ENCODE measurements at places on chromosomes 1 and 21.

GRCh38 chr1:27099135-27099586, 55.8 kb downstream of the SLC9A1 start:
- DNase-seq, result no peak

- DNase-seq, result no peak
Observed at GRCh38 chr21:42358937-42359336, 7.4 kb downstream of the TFF1 start.

DNA sequence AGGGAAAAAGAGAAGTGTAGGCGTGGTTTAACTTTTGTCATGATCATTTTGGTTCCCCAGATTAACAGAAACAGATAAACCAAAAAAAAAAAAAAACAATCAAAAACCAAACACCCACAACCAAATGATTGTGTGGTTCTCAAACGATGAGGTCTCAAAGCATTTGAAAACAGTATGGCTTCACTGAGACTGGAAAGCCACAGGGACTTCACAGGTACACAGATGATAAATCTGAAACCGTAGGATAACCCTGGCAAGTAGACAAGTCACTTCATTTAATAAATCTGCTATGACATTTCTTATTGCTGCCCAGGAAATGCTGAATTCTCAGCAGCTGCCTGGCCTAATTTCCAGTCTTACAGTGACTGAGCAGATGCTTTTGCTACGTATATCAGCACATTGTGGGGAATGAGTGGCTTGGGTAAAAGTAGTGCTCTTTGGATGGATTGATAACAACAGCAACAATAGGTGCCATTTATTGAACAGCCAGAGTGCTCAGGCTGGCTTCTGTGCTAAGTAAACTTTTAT, 6.1 kb downstream of the ST6GALNAC3 start:
- no peak for DNase-seq

- DNase-seq, result no peak
Observed at GRCh38 chr1:168607872-168608428, 31.5 kb downstream of the XCL1 start.

GRCh38 chr1:218874801-218875400, 298.8 kb upstream of the LYPLAL1 start:
- no peak for DNase-seq

- no peak for DNase-seq
Observed at GRCh38 chr1:204945565-204945977, 74.9 kb downstream of the NFASC start.

DNA sequence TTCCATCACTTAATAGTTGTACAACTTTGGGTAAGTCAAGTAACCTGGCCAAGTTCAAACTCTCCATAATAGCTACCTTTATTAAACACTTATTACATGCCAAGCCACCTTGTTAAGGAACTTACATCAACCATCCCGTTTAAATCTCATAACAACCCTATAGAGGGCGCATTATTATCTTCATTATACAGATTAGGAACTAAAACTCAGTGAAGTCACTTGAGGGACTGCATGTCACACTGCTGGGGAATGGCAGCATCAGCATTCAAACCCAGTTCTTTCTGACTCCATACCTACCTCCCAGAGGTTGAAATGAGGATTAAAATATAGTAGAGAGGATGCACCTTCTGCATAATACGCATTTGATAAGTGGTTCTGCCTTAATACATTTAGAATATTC, 47.1 kb upstream of the PLA2G2C start:
- peak; percentile 18 for DNase-seq

GRCh38 chr1:57655161-57655560, 231.3 kb upstream of the DAB1 start:
- DNase-seq, result no peak

GRCh38 chr1:177849579-177850290, 120.1 kb downstream of the SEC16B start:
- DNase-seq, result no peak

DNA sequence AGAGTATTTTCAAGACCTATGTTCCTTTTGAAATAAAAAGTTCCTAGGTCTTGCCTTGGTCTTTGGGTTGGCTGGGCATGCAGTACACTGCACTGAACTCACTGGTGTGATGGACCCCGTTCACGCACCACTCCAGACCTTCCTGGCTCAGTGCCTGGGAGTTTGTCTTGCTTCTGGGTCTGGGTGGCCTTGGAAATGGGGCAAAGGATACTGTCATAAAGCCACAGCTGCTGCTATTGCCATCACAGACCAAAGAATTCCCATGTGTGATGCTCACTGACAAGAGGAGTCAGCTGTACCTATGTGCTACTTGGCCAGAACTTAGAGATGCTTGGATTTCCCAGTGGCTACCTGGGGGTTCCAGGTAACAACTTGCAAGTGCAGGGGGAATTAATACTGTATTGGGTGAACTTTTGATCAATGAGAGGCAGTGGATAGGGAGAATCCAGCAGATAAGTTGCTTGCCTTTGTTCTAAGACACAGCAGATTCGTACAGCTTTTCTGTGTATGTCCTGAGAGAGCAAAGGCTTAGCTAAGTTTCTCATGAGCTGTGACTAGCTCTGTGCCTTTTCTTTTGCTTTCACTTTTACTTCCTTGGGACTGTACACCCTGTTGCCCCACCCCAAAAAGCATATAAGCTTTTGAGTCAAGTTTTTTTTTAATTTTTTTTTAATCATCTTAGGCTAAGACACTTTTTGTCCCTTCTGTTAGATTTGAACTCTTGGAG, 115.3 kb downstream of the RUNX1 start:
- DNase-seq, result no peak

DNA sequence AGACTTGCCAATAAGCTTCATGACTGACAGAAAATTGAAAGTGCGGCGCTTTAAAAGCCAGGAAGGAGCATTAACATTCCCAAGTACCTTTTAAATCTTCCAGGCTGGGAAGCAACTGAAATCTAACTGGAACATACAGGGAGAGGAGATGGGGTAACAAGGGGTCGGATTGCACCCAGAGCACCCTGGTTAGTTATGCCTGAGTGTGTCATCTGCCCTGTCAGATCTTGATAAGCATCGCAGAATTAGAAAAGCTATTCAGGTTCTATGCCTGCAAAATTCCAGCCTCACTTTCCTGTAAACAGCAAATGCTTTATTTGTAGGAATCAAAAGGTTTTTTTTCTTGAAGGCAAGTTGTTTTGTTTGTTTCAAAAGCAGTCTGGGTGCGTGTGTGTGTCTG, 58.5 kb downstream of the SERBP1 start:
- DNase-seq, result no peak

DNA sequence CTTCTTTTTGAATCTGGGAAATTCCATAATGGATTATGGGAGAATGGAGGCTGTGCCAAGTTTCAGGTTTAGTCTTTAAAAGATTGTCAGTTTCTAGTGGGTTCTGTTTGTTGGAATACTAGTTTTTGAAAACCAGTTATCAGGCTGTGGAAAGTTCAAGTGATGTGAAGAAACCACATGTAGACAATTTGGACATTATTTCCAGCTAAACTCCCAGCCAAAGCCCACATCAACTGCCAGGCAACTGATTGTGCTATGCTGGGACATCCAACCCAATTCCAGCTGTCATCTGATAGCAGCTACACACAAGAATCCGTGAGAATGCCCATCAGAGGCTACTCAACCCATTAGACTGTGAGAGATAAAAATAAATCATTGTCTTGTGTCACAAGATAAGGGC, 546.1 kb upstream of the ADAMTS5 start:
- DNase-seq, result no peak

GRCh38 chr1:20499105-20499504, 8.8 kb downstream of the MUL1 start:
- no peak for DNase-seq

GRCh38 chr1:155051342-155051776, 243 bp downstream of the ADAM15 start:
- DNase-seq, result no peak

DNA sequence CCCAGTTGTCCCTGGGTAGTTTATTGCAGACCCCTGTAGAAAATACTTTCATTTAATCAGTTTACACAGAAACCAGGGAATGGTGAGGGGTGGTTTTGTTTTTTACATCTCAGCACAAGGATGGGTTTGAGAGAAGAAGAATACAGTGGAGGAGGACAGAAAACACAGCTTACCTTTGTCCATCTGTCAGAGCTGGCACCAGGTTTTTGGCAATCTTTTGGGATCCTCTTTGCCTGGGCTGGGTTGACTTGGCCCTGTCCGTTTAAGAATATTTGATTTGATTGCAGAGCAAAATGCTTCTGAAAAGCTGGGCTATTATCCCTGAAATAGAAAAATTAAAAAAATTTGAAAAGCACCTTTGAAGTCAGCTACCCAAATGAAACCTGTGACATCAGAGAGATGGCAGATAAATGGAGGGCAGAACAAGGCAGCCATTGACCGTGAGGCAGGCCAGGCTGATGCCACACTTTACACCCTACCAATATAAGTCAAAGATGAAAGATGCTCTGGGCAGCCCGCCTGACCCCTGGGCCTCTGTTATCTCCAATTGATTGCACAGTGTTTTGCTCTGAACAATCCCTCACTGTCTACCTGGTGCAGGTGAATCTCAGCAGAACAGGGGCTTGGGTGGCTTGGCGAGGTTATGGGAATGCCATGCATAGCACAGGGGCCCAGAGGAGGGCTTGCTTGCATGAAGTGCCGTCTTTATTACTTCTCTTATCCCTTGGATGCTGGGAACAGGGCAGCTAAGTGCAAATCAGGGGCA, 218.8 kb downstream of the LMX1A start:
- DNase-seq, result no peak

GRCh38 chr1:169682071-169682470, 29.3 kb downstream of the SELL start:
- no peak for DNase-seq

DNA sequence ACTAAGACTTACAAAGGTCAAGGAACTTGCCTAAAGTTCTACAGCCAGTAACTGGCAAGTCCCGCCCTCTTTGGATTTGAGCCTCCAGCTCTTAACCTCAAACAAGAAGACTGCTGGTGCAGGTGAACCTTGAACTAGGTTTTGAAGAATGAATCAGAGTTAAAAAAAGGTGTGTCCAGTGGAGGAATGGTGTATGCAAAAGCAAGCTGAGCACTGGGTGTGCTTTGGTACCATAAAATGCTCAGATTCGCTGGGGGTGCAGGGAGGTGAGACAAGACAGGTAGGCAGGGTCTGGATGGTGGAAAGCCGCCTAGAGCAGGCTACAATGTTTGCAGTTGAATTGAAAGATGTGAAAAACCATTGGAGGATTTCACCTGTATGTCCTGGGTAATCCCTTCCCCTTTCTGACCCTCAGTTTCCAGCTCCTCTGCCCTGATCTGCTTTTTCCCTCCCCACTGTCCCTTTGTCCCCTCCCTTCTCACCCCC, 39.8 kb downstream of the FOXD2 start:
- DNase-seq, result no peak

GRCh38 chr1:226349801-226350518, 41.0 kb upstream of the LIN9 start:
- no peak for DNase-seq

GRCh38 chr1:113442131-113442530, 51.8 kb downstream of the MAGI3 start:
- DNase-seq, result no peak

GRCh38 chr1:83905315-83905907, 93.5 kb downstream of the TTLL7 start:
- peak; percentile 32 for DNase-seq

GRCh38 chr1:205226868-205227583, 720 bp upstream of the TMCC2 start:
- DNase-seq, result peak; percentile 38

DNA sequence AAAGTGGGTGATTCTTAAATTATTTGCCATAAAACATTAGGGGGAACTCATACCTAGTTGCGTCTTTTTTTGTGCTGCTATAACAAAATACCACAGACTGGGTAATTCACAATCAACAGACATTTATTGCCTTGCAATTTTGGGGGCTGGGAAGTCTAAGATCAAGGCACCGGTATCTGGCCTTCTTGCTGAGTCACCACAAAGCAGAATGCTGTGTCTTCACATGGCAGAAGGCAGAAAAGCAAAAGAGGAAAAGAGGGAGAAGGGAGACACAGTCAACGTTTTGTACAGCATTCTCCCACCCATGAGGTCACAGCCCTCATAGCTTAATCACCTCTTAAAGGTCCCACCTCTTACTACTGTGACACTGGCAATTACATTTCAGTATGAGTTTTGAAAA, 291.0 kb downstream of the CHRM3 start:
- DNase-seq, result peak; percentile 24

DNA sequence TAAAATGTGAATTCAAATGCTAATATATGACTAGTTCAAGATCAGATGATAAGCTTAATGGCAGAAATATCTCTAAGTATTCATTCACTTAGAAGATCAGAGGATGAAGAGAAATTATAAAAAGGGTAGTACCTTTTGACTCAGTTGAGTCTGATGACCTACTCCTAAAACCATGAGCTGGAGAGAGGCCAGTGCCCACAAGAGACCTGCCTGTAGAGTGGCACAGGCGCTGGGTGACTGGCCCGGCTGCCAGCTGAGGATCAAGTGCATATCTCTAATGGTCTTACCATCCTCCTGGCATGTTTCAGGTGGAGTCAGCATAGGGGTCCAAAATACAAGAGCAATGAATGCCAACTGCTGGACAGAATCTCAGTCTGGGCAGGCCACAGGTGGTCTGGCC, 14.1 kb downstream of the DDAH1 start:
- DNase-seq, result no peak

DNA sequence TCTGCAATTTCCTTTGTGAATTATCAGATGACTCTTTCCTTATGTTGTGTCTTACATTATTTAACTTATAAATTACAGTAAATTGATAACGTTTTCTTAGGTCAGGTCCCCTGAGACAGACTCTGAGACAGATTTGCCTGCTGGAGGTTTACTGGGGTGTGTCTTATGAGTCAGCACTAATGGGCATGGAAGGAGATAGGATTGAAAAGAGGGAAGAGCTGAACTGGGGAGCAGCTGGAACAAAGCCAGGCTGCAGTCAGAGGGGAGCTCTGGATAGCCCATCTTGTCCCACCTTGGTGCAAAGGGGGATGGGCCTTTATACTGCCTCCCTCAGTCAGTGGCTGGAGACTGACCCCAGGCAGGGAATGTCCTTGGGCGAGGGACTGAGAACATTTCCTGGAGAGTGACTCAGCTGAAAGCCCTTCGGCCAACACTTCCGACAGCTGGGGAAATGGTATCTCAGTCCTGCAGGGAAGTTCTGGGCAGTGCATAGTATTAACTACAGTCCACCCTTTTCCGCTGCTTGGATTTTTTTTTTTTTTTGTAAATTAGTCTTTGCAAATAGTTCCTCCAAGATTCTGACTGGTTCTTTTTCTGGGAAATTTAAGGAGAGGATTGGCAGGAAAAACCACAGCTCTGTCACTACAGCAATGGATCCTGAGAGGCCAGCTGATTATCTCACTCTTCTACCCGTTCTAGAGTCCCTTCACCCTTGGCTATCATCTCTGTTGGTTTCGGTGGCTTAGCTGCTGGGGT, 39.1 kb upstream of the CDC42BPA start:
- DNase-seq, result peak; percentile 95

DNA sequence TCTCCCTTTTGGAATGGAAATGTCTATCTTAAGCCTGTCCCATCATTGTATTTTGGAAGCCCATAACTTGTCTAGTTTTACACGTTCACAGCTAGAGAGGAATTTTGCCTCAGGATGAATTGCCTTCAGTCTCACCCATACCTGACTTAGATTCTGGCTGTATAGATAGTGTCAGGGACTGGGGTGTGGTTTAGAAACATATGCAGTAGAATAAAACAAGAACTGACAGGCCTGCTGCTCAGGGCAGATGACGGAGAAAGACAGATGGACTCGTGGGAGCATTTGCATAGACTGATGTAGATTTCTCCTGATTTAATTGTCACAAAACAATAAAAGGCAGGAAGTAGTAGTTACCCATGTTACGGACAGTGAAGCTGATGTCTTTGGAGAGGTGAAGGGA, 166.7 kb downstream of the UCK2 start:
- no peak for DNase-seq

- DNase-seq, result peak; percentile 52
Observed at GRCh38 chr1:32972814-32973428, 8.3 kb upstream of the RNF19B start.
